ENCODE measurements at places on chromosomes 7 and 10.

DNA sequence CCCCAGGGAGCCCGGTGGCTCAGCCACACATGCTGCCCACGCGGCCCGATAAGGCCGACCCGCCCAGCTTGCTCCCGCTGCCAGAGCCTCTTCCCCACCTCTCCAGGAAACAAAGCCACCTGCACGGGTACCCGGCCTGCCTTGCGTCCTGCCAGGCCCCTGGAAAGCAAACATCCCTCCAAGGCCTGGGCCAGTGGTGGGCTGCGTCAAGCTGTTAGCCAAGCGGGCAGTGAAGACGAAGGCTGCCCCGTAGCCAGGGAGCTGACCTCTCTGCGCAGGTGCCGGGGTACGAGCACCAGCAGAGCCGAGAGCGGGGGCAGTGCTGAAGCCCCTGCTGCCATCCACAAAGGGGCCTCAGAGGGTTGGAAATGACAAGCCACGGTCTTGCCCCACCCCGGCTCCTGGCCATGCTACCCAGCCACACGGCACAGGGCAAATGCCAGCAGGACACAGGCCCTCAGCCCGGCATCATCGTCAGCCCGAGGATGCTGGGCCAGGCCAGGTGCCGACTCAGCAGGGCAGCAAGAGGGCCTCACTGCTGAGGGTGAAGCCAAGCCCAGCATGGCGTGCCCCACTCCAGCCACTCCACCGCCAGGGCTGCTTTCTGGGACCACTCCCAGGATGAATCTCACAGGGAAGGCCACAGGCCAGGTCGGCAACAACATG, 140.0 kb downstream of the PTPRN2 start:
- no peak for DNase-seq

GRCh38 chr7:44889086-44889781, 3.9 kb upstream of the PURB start:
- DNase-seq = no peak

DNA sequence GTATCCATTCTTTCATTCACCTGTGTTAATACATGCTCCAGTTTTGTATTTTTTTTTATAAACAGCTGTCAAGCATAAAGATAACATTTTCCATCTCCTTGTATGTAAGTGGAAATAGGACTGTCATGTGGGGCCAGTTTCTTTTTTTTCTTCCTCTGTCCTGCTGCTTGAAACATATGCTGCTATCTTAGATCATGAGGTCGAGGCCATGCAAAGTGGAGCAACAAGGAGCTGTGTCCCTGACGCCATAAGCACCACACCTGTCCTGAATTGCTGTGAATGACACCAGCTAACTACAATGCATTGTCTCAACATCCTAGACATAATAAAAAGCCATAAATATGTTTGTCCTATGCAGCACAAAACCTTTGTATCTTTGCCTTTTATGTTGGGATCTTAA, 37.7 kb upstream of the SLC26A4 start:
- DNase-seq = no peak

GRCh38 chr10:44242091-44242490, 142.8 kb downstream of the CXCL12 start:
- DNase-seq = no peak

DNA sequence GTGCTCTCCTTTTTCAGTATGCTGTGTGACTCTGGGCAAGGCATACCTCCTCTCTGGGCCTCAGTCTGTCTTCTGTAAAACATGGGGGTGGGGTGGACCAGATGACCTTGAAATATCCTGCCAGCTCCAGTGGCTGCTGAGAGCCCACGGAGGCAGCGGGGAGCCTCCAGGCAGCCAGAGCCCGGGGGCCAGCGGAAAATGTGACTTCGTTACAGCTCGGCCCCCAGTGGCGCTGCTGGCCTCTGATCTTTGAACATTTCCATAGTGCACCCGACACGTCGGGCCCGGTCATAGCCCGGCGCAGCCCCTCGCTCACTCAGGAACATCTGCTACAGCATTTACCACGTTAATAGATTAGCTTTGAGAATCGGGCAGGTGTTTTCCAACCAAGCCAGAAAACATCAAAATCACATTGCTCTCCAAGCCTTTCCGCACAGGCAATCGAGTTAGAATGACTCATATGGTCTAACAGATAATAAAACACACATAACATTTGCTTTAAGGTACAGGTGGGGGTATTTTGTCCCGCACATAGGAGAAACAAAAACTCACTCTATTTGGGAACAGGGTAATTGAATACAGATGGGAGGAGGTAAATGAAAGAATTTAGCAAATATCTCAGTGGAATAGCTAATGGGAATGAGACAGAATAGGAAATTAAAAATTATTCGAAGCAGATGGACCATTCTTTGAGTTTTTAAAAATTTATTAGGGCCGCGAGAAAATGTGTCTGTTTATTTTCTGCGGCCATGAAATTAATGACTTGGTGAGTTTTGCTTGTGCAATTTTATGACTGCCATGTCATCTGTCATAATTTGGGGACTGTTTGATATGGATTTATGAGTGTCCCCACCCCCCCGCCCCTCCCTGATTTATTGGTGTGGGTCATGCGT, 26.3 kb upstream of the COMTD1 start:
- DNase-seq = no peak

GRCh38 chr10:4522296-4523000, 303.6 kb upstream of the AKR1E2 start:
- no peak for DNase-seq

GRCh38 chr7:159061674-159062212, 82.9 kb downstream of the VIPR2 start:
- DNase-seq = no peak

- DNase-seq = no peak
Observed at GRCh38 chr7:134811765-134812164, 32.3 kb downstream of the CALD1 start.

- no peak for DNase-seq
Observed at GRCh38 chr10:29615195-29615594, 19.6 kb downstream of the SVIL start.

DNA sequence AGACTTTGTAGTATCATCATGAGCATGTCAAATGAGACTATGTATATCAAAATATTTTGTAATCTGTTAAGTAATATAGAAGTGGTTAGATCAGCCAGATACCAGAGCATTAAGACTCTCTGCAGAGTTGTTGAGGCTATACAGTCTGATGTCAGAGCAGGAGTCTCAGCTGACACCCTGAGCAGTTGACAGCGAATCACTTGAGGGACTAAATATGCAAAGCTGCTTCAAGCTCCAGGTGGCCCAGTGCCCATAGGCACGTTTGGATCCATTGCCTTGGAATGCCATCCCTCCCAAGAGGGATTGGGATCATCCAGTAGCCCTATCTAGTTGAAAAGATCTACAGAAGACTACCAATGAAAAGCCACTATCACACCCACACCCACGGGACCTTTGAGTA, 210.2 kb downstream of the TAX1BP1 start:
- DNase-seq = no peak

GRCh38 chr7:157434701-157435100, 97.9 kb downstream of the DNAJB6 start:
- DNase-seq = no peak
